CD4-positive, CD25-positive, alpha-beta regulatory T cell (primary cell): ENCODE measurements at places on chromosomes 1 and 21. TPM values are rescaled to one million over a fixed set of nuclear protein-coding genes. Genes with fewer than 3 reads are reported as not detected.

Gene AVPR1B
- not detected for total RNA-seq

Gene COL18A1
- 2.7 TPM for total RNA-seq

Gene KRTAP11-1
- not detected for total RNA-seq

Gene MYCL
- not detected for total RNA-seq

Gene HPCAL4
- total RNA-seq = 13.8 TPM

Gene F13B
- not detected for total RNA-seq

Gene ATP6V1G3
- total RNA-seq = not detected

Gene EDARADD
- 5.0 TPM for total RNA-seq

Gene GSTM1
- total RNA-seq = 18.7 TPM

Gene ARHGAP30
- total RNA-seq = 204 TPM

Gene CRNN
- not detected for total RNA-seq

Gene PDPN
- total RNA-seq = not detected

Gene UBL4B
- total RNA-seq = not detected

Gene PLA2G2C
- not detected for total RNA-seq

Gene SAMSN1
- 112 TPM for total RNA-seq

Gene TACSTD2
- not detected for total RNA-seq

Gene SMCP
- not detected for total RNA-seq

Gene PTPN7
- total RNA-seq = 124 TPM

Gene FCRL5
- 0.22 TPM for total RNA-seq

Gene OLFML2B
- not detected for total RNA-seq

Gene RIPPLY3
- not detected for total RNA-seq

Gene UTS2
- total RNA-seq = 8.0 TPM

Gene SPATA21
- not detected for total RNA-seq

Gene TMEM39B
- total RNA-seq = 13.1 TPM

Gene ANKRD65
- total RNA-seq = not detected

Gene LCE1B
- not detected for total RNA-seq

Gene CDC73
- 81.0 TPM for total RNA-seq

Gene ZBTB48
- 41.8 TPM for total RNA-seq

Gene TSTD1
- 61.3 TPM for total RNA-seq

Gene C1QA
- total RNA-seq = not detected

Gene NIBAN1
- 141 TPM for total RNA-seq

Gene PTGFR
- not detected for total RNA-seq

Gene TTC34
- total RNA-seq = 1.1 TPM

Gene CFHR4
- not detected for total RNA-seq

Gene PRDM16
- 0.27 TPM for total RNA-seq

Gene HOOK1
- total RNA-seq = 9.3 TPM

Gene LCE2B
- not detected for total RNA-seq

Gene LRRC71
- not detected for total RNA-seq

Gene GJA5
- not detected for total RNA-seq

Gene TP73
- total RNA-seq = not detected

Gene SPRR2E
- total RNA-seq = not detected

Gene TFF1
- not detected for total RNA-seq

Gene OR10X1
- not detected for total RNA-seq

Gene CFAP74
- not detected for total RNA-seq
